ENCODE measurements at places on chromosomes 3 and 15. TPM values are rescaled to one million over a fixed set of nuclear protein-coding genes. Genes with fewer than 3 reads are reported as not detected.

Gene BUB1B
- total RNA-seq: 34.6 TPM

Gene OR5K2
- not detected for total RNA-seq

Gene CERS3
- total RNA-seq: not detected

Gene GABRG3
- total RNA-seq: 6.3 TPM

Gene TM4SF1
- 60.2 TPM for total RNA-seq

Gene CPA3
- not detected for total RNA-seq

Gene EPHB3
- total RNA-seq: 0.37 TPM

All from SK-MEL-5 (cell line).